Cardiac fibroblast (primary cell): ENCODE measurements at places on chromosomes 4 and X.

DNA sequence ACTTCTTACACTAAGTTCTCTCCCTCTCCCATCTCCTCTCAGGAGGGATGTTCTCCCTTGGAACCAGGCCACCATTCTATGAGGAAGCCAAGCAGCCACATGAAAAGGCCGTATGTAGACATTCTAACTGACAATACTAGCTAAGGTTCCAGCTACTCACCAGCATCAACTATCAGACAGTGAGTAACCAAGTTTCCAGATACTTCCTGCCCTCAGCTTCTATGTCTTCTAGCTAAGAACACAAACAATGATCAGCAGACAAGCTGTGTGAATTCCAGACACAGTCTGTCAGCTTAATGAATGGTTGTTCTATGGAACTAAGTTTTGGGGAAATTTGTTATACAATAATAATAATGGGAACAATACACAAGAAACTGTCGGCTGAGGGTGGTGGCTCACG, 50.8 kb downstream of the SMIM14 start:
- DNase-seq = peak; percentile 54

DNA sequence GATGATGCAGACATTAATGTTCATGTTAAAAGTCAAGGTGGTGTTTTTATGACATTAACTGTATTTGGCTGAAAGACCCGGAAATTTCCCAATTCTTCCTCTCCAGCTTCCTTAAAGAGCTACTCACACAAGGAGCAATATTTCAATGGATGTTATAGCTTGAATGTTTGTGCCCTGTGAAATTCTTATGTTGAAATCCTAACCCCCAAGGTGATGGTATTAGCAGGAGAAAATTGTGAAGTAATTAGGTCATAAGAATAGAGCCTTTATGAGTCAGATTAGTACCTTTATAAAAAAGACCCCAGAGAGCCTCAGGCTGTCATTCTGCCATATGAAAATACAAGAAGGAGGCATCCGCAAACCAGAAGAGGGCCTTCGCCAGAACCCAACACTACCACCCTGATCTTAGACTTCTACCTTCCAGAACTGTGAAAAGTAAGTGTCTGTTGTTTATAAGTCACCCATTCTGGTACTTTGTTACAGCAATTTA, 3.6 kb downstream of the TLR1 start:
- peak; percentile 36 for DNase-seq

DNA sequence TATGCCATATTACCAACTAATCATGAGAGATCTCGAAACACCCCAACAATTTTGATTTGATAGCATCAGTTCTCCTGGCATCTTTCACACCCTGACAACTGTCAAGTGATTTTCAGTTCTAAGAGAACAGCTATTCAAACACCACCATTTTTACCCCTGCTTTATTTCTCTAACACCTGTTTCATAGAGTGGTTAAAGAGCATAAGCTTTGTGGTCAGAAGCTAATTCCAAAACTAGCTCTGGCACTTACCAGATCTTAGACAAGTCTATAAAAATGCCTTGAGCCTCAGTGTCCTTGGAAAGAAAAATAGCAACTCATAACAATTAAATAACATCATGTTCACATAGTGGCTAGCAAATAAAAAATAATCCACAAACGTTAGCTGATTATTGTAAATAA, 17.9 kb downstream of the PPA2 start:
- peak; percentile 17 for DNase-seq

- DNase-seq = peak; percentile 4
Observed at GRCh38 chrX:45592101-45592500, 391.4 kb upstream of the DIPK2B start.

DNA sequence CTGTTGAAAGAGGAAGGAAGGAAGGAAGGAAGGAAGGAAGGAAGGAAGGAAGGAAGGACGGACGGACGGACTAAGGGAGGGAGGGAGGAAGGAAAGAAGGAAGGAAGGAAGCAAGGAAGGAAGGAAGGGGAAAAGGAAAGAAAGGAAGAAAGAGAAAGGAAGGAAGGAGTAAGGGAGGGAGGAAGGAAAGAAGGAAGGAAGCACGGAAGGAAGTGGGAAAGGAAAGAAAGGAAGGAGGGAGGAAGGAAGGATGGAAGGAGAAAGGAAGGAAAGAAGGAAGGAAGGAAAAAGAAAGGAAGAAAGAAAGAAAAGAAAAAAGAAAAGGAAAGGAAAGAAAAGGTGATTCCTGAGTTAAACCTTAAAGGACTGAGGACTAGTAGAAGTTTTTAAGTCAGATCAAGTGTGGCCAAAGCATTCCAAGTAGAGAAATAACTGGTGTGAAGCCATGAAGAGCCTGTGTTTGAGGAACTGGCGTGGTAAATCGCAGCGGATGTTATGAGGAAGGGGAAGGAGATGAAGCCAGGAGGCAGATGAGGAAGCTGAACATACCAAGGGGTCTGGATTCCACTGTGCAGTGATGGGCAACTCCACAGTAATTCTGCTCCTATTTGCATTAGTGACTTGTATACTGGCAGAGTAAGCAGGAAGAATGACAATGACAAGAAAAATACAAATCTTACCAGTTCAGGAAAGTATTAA, 163.5 kb downstream of the MGST2 start:
- DNase-seq = no peak

DNA sequence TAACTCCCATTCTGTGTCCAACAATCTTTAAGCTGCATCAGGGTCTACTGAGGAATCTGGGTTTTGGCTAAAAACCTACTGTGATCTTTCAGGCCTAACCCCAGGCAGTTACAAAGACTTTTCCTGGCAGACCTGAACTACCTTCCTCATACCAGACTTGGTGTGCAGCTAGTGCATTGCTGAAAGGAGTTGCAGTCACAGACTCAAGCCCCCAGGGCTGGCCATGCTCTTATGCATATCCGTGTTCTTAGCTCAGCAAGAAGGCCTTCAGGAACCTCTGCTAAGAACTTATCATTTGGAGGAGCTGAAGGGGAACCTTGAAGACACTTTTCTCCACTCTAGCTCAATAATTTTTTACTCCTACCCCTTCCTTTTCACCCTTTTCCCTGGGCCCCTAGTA, 147.5 kb downstream of the INPP4B start:
- no peak for DNase-seq

DNA sequence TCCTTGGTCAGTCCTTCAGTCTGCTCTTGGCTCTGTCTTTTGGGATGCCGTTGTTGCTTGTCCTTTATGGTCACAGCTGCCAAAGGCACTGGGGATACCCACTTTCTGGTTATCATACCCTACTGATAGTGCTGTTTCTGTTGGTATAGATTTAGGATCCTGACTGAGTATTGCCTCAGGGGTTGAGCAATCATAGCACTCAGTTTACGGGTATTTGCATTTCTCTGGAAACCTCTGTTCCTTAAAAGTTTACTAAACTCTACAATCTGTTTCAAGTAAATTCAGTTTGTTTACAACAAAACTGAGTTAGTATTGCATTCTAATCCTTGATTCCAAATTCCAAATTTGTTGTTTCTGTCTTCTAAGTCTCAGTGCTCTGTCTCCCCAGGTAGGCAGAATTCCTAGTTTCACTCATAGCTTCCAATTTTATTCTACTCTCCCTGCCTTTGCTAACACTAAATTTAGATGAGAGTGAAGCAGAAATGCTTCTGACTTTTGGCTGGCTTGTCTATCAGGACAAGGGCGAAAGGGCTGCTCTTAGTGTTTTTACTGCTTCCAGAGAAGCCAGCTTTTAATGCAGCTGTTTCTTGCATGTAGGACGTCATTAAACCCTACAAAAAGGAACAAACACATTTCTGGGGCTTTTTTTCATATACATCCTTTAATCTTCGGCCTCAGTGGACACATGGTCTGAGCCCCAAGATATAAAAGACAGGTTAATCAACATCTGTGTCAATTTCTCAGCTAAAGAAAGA, 17.2 kb upstream of the TET2 start:
- no peak for DNase-seq

DNA sequence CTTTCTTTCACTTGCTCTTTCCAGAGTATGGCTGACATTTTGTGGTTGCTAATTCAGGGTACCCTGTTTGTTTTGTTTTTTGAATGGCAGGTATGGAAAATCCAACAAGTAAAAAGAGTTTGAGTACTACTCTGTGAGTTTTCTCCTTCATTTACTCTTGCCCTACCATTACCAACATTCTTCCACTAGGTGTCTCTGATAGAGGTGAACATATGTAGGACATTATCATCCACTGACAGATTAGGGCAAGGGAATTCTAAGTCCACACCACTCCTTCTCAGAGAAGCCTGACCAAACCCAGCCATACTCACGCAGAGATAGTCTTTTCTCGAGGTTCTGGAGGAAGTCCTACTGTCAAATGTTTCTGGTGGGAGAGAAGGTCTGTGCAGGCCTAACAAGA, 36.7 kb upstream of the HDAC8 start:
- DNase-seq = peak; percentile 33

- DNase-seq = peak; percentile 33
Observed at GRCh38 chr4:92447255-92447905, 143.6 kb downstream of the GRID2 start.

- DNase-seq = no peak
Observed at GRCh38 chr4:91454111-91454510, 849.7 kb upstream of the GRID2 start.

- peak; percentile 70 for DNase-seq
Observed at GRCh38 chr4:48340276-48340964, 909 bp upstream of the SLAIN2 start.

DNA sequence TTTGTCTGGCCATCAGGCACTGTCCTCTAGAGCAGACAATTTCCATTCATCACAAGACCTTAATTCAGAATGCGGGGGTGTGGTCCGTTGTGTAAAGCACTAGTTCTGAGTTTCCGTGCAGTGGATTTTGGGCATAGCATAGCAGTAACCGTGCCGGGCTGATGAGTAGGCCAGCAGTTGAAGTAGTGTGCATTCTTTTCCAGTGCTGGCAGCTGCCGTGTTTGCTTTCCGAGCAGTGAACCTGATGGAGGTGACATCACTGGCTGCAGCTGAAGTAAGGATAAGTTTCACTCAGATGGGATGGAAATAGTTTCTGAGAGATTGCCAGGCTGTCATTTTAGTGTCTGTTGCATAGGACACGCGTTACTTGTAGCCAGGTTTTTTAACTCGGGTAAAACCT, 107.0 kb upstream of the STIM2 start:
- peak; percentile 60 for DNase-seq

DNA sequence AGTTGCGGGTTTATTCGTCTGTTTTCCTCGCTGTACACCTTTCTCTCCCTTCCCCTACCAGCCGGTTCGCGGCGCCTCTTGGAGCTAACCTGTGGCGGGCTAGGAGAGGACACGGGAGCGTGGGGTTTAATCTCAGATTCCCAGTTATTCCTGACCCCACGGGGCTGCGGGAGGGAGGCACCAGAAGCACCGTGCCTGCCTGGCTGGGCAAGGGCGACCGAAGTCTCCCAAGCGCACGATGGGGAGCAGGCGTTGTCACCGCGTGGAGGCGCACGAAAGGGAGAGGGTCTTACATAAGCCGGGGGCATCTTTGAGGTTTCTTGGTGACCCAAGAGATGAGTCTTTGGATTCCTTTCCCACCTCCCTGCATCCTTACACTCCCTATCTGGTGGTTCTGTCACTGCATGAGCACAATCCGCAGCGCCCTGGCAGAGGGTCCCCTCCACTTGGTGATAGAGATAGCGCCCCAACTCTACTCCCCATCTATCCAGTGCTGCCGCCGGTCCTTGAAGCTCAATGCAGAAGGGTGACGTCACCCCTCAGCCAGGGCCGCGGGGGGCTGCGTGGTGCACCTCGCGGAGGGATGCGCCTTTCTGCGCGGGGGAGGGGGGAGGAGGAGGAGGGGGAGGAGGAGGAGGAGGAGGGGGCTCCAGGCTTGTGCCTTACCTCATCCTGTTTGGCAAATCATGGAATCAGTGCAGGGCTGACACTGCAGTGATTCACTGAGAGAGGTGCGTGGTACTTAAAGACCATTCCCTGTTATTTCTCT, 793 bp downstream of the TSPAN7 start:
- DNase-seq = no peak

GRCh38 chr4:151921386-151921785, 160.6 kb upstream of the GATB start:
- peak; percentile 52 for DNase-seq

DNA sequence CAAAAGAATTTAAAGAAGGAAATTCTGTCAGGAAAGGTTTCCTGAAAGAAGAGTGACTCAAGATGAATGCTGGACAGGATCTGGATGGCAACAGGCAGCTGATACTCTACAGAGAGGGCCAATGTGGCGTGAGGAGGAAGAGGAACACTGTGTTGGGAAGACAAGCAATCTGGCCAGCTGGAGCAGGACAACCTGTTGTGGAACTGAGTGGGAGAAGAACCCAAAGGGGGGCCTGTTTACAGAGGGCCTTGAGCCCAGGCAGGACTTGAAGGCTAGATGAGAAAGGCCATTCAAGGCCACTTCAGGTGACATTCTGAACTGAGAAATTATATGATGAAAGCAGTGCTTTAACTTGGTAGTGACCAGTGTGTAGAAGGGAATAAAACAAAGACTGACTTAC, 8.5 kb downstream of the OTUD4 start:
- DNase-seq = no peak

DNA sequence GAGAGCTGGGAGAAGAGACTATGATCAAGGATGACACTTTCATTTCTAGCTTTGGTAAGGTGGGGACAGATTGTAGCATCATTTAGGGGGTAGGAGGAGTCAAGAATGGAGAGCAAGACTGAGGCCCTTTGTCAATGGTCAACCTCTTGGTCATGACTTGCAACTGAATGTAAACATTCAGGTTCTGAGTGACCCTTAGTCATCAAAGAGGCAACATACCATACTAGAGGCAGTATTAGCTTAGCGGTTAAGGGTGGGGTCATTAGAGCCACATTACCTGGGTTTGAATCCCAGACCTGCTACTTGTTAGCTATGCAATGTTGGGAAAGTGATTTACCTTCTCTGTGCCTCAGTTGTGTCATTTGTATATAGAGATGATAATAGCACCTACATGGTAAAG, 76.5 kb downstream of the MED28 start:
- no peak for DNase-seq

DNA sequence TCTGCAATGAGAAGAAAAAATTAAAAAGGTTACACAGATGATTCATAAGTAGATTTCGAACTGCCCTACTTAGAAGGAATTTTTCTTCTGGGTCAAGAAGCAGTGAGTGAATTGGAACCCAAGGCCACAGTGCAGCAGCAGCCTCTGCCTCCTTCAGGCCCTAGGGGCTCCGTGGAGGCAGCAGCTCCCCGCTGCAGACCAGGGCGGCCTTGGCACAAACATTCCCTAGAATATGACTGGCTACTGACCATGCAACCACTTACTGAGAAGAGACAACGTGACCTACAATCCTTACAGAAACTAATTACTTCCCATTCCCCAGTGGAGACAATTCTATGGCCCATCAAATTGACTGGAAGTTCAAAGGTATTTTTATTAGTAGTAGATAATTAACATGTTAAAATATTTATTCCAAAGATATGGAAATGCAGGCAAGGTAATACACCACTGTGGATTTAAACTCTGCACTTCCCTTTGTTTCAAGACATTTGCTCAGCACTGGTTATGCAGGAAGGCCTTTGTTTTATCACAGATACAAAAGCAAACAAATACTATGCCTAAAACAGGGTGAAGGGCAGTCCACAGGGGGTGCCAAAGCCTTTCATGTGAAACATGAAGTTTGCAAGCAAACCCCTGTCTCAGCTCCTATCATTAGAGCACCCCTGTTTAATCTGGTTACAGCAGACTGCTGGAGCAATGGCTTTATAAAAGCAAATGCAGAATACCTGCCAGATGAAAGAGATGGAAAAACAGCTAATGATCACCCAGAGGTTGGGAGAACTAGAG, 59.2 kb downstream of the PCDH19 start:
- DNase-seq = no peak

GRCh38 chr4:14309431-14309830, 681.9 kb upstream of the BOD1L1 start:
- DNase-seq = no peak
